ENCODE measurements at places on chromosomes 4 and X. TPM values are rescaled to one million over a fixed set of nuclear protein-coding genes. Genes with fewer than 3 reads are reported as not detected.

The RAB39B gene
- 0.03 TPM for total RNA-seq

The PDZD4 gene
- 0.04 TPM for total RNA-seq

The ARHGAP4 gene
- total RNA-seq: 2.8 TPM

The KDR gene
- not detected for total RNA-seq

The CYSLTR1 gene
- not detected for total RNA-seq

The HOPX gene
- total RNA-seq: 4.5 TPM

The SCFD2 gene
- 15.0 TPM for total RNA-seq

The GC gene
- not detected for total RNA-seq

The NLGN3 gene
- 0.03 TPM for total RNA-seq

The SPON2 gene
- total RNA-seq: 0.32 TPM

The FAM184B gene
- total RNA-seq: not detected

The ITM2A gene
- 13.7 TPM for total RNA-seq

The ZFYVE28 gene
- total RNA-seq: 0.95 TPM

The EREG gene
- total RNA-seq: 29.1 TPM

The SERTM2 gene
- total RNA-seq: not detected

The MID1 gene
- 17.6 TPM for total RNA-seq

The RAI2 gene
- not detected for total RNA-seq

The SPANXA2 gene
- not detected for total RNA-seq

The NSD2 gene
- total RNA-seq: 115 TPM

The DGAT2L6 gene
- total RNA-seq: not detected

The ERVMER34-1 gene
- 9.7 TPM for total RNA-seq

The CFAP47 gene
- not detected for total RNA-seq

The GUCY1A1 gene
- not detected for total RNA-seq

The SLC4A4 gene
- 0.92 TPM for total RNA-seq

The PWWP3B gene
- 0.03 TPM for total RNA-seq

The ASMT gene
- total RNA-seq: not detected

The PIR gene
- total RNA-seq: 10.1 TPM

The PNMA5 gene
- not detected for total RNA-seq

The UGDH gene
- 33.9 TPM for total RNA-seq

The PDLIM3 gene
- total RNA-seq: not detected

The FGF16 gene
- total RNA-seq: not detected
